ENCODE measurements at places on chromosomes 7 and 10. TPM values are rescaled to one million over a fixed set of nuclear protein-coding genes. Genes with fewer than 3 reads are reported as not detected.

DNA sequence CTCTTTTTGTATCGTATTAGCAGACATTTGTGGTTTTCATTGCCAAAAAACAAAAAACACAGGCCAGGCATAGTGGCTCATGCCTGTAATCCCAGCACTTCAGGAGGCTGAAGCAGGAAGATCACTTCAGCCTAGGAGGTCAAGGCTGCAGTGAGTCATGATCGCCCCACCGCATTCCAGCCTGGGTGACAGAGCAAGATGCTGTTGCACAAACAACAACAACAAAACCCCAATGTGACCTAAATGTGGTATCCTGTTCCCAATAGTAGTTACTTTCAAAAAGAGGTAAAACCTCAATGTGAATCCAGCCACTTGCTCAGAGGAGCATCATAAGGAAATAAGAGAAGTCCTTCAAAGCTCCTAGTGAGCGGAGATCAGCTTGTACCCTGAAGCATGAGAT is 45.8 kb upstream of the SKAP2 start:
- no peak for DNase-seq

DNA sequence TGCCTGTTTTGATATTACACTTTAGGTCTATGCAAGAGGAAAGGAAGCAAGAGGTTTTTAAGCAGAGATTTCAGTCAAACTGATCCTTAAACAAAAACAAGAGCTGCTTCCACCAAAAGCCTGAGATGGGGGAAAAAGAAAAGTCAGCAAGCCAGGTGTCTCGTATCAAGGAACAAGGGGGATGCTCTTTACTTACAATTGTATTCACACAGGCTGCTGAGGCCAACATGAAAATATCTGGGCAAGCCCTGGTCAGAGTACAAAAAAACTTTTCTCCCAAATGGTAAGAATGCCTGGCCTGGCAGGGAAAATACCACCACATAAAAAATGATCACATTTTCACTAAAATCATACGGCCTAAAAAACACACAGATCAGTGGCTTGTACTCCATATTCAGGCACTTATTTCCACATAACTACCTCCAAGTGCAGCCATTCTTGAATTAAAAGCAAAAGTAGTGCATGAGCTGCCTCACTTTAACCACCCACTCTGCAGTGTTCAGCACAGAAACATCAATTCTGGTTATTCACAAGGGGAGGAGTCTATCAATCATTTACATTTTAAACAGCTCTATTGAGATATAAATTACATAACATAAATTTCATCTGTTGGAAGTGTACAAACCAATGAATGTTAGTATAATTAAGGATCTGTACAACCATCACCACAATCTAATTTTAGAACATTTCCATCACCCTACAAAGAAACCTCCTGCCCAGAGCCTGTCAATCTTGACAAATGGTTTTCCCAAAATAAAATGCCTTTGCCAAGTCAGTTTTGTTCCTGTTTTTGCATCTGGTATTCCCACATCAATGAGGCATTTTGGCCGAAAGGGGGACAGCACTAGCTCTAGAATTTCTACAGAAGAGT is 70.2 kb downstream of the GRB10 start:
- no peak for DNase-seq

GRCh38 chr7:112782498-112782897 is 7.7 kb downstream of the TMEM168 start:
- DNase-seq: no peak

Gene NPC1L1
- polyA plus RNA-seq: not detected

Gene NEBL
- not detected for polyA plus RNA-seq

Gene PANK1
- polyA plus RNA-seq: not detected
